ENCODE measurements at places on chromosomes 1 and 21.

- DNase-seq = no peak
Observed at GRCh38 chr1:77407738-77408375, 126.0 kb downstream of the AK5 start.

- DNase-seq = no peak
Observed at GRCh38 chr1:94719926-94720793, 100.0 kb upstream of the SLC44A3 start.

GRCh38 chr1:188499690-188500089 is 1670.9 kb downstream of the PLA2G4A start:
- DNase-seq = no peak

GRCh38 chr1:89291276-89291675 is 18.6 kb upstream of the GBP5 start:
- DNase-seq = no peak

GRCh38 chr1:115647919-115648650 is 6.3 kb downstream of the VANGL1 start:
- no peak for DNase-seq

GRCh38 chr1:112309499-112309898 is 86.5 kb upstream of the CTTNBP2NL start:
- DNase-seq = no peak

- DNase-seq = no peak
Observed at GRCh38 chr1:30903343-30904034, 5.1 kb downstream of the SDC3 start.

GRCh38 chr1:244099258-244099930 is 48.3 kb downstream of the ZBTB18 start:
- DNase-seq = no peak

GRCh38 chr21:36684957-36685714 is 13.8 kb upstream of the SIM2 start:
- DNase-seq = no peak

DNA sequence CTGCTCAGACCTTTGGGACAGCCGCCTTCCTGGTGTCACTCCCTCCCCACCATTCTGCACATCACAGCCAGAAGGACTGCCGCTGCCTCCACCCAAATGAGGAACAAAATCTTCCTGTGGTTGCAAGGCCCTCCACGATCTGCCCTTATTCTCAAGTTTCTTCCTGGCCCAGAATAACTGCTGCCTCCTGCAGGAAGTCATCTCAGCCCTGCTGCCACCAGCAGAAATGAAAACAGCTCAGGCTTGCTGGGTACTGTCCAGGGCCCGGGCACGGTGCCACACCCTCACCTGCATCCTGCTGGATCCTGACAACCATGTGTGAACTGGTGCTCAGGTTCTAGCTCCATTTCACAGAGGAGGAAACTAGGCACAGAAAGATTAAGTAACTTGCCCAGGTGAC is 2.8 kb downstream of the CLDN19 start:
- no peak for DNase-seq

- no peak for DNase-seq
Observed at GRCh38 chr21:41008974-41009373, 159.0 kb upstream of the BACE2 start.

GRCh38 chr1:111504097-111504496 is 664 bp upstream of the ADORA3 start:
- no peak for DNase-seq

- DNase-seq = no peak
Observed at GRCh38 chr1:245566952-245567351, 412.2 kb downstream of the KIF26B start.

GRCh38 chr1:170321113-170321512 is 175.4 kb downstream of the NTMT2 start:
- DNase-seq = no peak

DNA sequence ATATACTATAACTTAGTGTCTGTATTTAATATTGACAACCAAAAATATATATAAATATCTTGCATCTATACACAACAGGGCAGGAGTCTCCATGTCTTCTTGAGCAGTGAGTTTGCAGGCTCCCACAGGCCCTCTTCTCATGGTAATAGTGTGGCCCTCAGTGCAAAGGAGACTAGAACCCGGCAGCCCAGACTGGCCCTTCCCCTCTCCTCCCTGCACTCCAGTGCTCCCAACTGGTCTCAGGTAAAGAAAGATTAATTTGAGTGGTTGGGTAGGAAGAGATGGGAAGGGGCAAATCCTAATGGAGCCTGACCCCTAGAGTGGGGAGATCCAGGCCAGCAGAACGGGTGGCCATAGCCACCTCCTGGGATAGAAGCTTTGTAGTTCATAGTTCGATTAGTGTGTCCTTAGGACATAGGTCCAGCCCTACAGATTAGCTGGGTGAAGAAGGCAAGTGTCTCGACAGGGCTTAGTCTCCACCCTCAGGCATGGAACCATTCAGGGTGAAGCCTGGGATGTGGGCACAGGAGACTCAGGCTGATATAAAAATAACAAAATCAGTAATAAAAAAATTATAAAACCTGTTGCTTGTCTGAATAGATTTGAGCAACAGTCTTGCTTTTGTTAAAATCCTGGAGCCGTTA is 32.3 kb downstream of the SLC2A1 start:
- DNase-seq = no peak

- peak; percentile 59 for DNase-seq
Observed at GRCh38 chr1:116754198-116754977, at the start of gene CD2. TSS of gene CD2 (plus strand) at chr1:116754430. CDS start at chr1:116754493, 63 bp downstream.

DNA sequence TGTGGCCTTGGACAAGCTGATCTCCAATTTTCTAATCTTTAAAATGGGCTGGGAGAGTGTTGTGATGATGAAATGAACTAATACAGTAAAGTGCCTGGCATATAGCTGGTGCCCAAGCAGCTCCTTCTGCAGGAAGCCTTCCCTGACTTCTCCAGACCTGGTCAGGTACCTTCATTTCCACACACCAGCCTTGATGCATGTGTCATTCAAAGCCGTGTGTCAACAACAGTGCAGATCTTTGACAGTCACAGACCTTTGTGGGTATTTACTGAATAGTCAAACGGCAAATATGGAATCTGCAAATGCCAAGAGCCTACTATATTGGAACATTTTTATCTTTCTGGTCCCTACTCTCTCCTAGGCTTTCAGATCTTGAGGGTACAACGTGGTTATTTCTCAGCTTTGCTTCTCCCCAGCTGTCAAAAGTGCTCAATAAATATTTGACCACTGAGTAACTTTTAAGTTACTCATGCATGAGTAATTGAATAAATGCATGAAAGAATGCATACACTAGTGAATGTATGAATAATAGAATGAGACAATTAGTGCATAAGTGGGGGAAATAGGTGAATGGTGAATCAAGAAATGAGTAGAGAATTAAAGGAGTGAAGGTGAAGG is 75.4 kb downstream of the MDM4 start:
- no peak for DNase-seq

DNA sequence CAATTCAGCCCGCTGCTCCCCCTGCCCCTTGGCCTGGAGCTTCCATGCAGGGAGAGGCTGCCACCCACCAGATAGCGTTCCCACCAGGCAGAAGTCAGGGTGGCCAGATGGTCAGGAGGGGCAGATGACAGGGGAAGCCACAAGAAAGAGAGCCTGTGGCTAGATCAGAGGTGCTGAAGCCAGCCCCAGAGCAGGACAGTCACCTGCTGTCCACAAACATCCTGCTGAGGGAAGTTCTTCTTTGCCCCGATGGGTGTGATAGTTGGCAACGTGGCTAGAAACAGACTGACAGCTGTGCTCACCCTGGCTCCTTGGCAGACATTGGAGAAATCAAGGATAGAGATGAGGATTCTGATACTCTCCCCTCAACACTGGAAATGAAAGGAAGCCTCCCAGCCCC is 27.2 kb upstream of the SRP9 start:
- no peak for DNase-seq

DNA sequence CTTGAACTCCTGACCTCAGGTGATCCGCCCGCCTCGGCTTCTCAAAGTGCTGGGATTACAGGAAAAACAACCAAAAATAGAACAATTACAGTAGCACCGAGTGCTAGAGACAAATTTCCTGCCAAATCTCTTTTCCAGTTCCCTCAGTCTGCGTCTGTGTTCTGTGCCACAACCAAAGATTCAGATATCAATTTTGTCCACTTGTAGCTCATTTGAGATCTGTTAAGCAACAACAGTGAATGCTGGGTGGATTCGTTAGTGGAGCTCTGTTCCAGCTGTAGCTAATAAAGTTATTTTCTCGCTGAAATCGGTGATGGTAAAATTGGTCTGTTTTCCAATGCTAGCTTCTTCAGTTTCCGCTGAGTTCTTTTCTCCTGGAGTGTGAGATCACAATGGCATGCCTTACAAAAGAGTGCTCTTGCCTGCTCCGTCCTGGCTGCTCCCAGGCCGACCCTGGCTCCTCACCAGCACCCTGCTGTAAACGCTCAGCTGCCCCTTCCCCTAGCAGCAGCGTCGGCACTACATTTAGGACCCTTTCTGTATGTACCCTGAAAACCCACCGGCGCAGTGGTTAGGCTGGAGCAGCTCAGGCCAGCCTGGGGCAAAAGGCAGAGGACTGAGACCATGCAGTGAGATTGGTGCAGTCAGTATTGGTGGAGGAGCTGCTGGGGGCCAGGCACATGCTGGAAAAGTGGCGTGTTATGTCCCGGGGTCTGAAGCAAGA is 395.4 kb downstream of the KIF26B start:
- no peak for DNase-seq

DNA sequence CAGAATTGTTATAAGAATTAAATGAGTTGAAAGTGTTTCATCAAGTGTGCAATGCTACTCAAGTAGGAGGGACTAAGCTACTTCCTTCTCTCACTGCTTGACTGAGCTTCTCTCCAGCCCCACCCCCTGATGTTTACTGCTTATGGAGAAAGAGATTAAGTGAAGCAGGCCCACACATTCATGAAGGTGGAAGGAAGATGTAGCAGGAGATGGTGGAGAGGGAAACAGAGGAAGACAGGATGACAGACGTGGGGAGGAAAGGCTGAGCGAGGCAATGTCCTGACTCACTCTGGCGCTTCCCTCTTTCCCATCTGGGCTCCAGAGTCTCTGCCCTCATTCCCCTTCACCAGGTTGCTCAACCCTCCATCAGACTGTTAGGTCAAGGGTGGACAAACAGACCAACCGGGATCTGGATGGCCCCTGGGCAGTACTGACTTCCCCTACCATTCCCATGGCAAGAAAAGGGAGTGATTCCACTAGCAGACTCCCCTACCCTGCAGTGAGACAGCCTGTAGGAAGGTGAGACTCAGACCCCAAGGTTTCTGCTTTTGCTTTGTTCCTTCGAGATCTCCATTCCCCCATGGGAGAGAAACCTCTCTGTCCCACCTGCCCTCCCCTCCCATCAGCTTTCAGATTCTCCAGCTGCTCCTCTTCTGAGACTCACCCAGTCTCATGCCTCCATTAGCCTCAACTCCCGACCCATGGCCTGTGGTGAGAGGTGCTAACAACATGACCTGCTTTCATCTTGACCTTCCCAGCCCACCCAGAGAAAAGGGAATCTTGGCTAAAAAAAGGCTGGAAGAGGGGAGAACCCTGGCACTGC is 3.1 kb upstream of the ARHGEF2 start:
- DNase-seq = no peak

- no peak for DNase-seq
Observed at GRCh38 chr1:79052829-79053449, 46.4 kb upstream of the ADGRL4 start.

- DNase-seq = no peak
Observed at GRCh38 chr1:41557751-41558455, 73.4 kb upstream of the EDN2 start.

DNA sequence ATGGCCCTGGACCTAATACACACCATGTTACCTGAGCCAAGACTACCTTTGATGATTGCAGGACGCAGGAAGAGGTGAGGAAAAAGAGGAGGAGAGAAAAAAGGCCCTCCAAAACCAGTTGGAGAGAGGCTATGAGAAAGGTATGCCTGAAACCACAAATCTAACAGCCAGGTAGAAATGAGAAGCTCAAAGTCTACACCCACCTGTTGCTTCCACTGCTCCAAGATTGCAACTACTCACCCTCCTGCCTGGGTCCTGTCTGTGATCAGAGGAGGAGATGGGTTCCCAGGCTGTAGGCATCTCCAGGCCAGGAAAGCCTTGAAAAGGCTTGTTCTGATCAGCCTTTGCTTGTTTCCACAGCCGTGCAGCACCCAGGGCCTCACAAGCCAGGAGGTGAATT is 307.8 kb upstream of the USP24 start:
- no peak for DNase-seq

DNA sequence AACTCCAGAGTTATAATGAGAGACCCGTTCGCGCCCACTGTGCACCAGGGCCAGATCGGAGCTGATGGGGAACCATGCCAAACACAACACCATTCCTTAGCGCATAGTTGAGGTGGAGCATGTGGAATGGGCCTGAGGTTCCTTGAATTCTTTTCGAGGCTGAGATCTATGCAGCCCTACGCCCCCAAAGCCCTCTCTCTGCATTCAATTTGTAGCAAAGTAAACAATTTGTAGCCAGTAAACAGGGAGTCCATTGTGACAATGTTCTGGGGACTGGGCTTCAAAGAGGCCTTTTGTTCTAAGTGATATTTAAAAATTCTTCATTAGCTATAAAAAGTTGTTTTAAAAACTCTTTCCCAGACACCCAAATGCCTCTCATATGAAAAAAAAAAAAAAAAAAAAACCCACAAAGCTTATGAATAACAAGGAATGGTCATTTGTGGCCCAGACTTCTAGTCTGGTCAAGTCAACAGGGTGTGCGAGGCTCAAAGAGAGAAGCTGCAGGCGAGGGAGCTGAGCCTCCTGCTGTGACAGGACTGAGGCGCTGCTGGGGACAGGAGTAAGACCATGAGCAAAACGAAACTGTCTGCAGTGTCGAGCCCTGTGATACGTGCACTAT is 30.6 kb upstream of the KCNE2 start:
- no peak for DNase-seq

DNA sequence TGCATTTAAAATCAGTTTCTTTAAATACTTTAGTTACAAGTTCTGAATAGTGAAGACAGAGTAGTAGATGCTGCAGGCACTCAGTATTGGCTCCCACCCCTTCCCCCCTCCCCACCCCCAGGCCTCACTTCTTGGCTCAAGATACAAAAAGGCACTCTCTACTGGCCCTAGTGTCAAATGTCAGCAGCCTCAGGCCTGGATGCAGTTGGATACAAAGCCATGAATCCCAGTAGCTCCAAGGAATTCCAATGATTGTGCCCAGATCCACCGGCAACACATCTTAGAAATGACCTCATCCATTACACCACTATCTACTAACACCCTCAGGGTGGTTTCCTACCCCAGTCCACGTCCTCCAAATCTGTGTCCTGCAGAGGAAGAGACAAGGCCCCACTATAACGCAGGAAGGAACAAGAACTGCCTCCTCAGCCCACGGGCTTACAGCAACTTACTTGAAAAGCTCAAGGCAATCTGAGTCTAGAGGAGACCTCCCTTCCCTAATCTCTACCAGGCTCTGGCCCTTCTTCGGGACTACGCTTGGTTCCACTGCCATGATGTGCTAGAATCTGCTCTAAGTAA is 17.6 kb downstream of the ACADM start:
- no peak for DNase-seq

GRCh38 chr1:2607641-2608091 is 21.1 kb downstream of the PRXL2B start:
- DNase-seq = no peak

- no peak for DNase-seq
Observed at GRCh38 chr1:156487862-156488261, 12.7 kb downstream of the MEF2D start.

DNA sequence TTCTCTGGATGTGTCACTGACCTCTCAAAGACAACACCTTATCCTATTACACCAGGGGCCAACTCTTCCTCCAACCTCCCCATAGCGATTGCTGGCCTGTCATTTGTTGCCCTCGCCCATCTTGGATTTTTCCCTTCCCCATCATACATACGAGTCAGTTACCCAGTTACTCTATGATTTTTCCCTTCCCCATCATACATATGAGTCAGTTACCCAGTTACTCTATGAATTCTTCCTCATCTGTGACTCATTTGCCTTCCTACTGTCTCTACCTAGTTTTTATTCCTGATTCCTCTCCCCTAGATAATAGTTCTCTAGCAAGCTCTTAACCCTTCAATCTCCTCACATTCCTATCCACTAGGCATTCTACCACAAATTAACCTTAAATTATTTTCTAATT is 178.8 kb downstream of the NR5A2 start:
- no peak for DNase-seq

Measured in activated CD8-positive, alpha-beta memory T cell treated with anti-CD3 and anti-CD28 coated beads, Interleukin-2, amount 50 U/mL, for 4 hours (primary cell).